Cardiac muscle cell (in vitro differentiated cells and primary cell): ENCODE measurements at places on chromosomes 16 and 17. TPM values are rescaled to one million over a fixed set of nuclear protein-coding genes. Genes with fewer than 3 reads are reported as not detected.
A peak's percentile ranks its signal among the peaks of the same experiment; 100 is the strongest.

The RGS11 gene
- total RNA-seq: 6.6 and 14.8 TPM in 2 replicates

DNA sequence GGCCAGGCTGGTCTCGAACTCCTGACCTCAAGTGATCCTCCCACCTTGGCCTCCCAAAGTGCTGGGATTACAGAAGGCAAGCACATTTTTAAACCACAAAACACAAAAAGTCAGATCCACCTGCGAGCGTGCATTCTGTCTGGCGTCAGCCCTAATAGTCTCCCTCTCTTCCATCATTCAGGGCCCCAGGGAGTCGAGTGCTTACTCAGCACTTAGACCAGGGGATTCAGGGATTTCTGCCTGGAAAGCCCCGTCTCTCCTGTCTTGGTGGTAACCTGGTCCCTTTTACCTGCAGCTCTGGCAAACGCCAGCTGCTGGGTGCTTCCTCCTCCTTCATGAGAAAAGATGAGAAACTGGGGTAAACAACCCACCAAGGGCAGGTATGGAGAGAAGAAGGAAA lies 443.1 kb downstream of the SOX9 start:
- no peaks in the 10 kb centered on the region for H3K36me3 ChIP-seq
- H3K27me3 ChIP-seq: no peaks in the 10 kb centered on the region
- H3K4me1 ChIP-seq: peaks cover 1% of the 10 kb centered on the region

GRCh38 chr16:88456356-88457292 lies 3.5 kb downstream of the ZFPM1 start:
- no peak overlapping the region for H3K4me3 ChIP-seq
- no peaks in the 10 kb centered on the region for H3K27me3 ChIP-seq
- DNase-seq: no peak
- no peak overlapping the region for H3K27ac ChIP-seq
- peaks cover 18% of the 10 kb centered on the region for H3K4me1 ChIP-seq

DNA sequence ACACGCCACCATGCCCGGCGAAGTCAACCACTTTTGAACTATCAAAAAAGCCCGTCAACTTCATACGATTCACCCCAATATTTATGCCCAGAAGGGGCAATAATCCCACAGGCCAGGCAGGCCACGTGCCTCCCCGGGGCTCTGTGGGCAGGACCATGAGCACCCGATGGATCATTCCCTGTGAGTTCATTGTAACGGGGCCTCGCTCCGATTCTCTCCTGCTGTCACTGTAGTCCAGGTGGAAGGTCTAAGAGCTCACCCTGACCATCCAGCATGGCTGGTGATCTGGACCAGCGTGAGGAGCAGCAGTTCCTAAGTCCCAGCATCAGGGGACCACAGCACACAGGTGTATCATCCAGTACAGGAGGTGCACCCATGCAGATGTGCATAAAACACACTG lies 77.5 kb upstream of the DOC2B start:
- no peak overlapping the region for H3K4me3 ChIP-seq
- DNase-seq: no peak
- peaks cover 7% of the 10 kb centered on the region for H3K36me3 ChIP-seq
- H3K27me3 ChIP-seq: no peaks in the 10 kb centered on the region
- peaks cover 2% of the 10 kb centered on the region for H3K4me1 ChIP-seq

GRCh38 chr16:55466209-55466608 lies 12.8 kb upstream of the MMP2 start:
- H3K27ac ChIP-seq: no peak overlapping the region
- no peak overlapping the region for H3K4me3 ChIP-seq
- no peak for DNase-seq
- no peaks in the 10 kb centered on the region for H3K36me3 ChIP-seq
- H3K4me1 ChIP-seq: no peaks in the 10 kb centered on the region

DNA sequence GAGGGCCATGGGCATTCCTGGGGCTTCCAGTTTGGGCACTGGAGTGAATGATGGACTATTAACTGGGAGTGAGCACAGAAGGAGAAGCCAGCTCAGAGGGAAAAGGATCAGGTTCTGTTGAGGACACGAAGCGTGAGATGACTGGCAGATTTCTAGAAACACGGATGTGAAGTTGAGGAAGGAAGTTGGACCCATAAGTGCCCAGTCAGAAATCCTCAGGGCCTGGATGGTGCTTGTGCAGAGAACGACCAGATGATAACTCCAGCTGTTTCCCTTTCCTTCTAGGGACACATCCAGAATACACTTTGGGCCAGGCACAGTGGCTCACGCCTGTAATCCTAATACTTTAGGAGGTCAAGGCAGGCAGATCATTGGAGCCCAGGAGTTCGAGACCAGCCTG lies 23.3 kb upstream of the ANKRD40CL start:
- no peak overlapping the region for H3K27ac ChIP-seq
- H3K4me1 ChIP-seq: no peaks in the 10 kb centered on the region
- no peaks in the 10 kb centered on the region for H3K27me3 ChIP-seq
- no peaks in the 10 kb centered on the region for H3K36me3 ChIP-seq

DNA sequence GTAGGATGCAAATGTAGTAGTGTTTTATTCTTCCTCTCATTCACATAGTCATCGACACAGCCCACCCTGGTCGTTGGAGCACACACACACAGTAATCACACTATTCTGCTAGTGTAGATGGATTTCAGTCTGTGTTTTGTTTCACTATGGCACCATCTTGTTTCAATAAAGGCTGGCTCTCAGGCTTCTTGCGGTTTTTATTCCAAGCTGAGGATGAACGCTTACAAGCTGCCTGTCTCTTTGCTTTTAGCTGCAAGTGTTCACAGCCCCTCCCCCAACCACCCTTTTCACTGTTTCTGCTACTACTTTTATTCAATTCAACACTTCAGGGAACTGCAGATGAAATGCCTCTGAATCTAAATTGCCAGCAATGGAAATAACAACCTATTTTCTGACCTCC lies 140.9 kb upstream of the PMFBP1 start:
- no peaks in the 10 kb centered on the region for H3K4me1 ChIP-seq
- H3K4me3 ChIP-seq: no peak overlapping the region
- H3K27me3 ChIP-seq: no peaks in the 10 kb centered on the region
- peak; percentile 28 for DNase-seq

DNA sequence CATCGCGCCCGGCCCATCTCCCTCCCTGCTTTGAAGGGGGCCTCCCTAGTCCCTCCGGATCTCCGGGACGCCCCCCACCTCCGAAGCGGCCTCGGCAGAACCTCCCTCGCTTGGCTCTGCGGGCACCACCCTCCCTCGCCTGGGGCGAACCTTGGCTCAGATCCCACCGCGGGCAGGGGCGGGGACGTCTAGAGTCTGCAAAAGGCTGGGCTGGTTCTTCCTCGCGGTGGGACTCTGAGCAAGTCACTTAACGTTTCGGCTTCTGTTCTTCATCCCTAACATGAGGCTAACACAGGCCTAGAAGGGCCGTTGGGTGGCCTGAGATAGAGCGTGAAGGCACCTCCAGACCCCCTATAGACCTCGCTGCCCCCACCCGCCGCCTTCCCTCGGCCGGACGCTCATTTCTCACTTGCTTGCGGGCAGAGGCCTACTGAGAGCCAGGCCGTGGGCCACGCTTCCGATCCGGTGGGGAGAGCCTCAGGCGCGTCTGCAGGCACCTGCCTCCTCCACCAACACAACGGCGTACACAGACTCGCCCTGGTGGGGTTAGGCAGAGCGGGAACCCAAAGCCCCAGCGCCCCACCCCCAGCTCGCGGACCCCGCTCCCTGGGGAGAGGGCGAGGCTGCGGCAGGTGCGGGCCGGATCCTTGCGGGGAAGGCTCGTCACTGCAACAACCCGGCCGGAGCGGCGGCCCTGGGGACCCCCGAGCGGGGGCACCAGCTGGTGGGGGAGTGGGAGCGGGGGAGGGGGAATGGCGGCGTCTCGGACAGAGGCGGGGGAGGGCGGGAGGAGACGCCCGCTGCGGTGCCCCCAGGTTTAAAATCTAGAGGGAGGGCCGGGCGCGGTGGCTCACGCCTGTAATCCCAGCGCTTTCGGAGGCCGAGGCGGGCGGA lies 5.4 kb downstream of the MYO1C start:
- peaks cover 9% of the 10 kb centered on the region for H3K4me1 ChIP-seq
- H3K4me3 ChIP-seq: peak overlapping the region; percentile 33
- peaks cover 2% of the 10 kb centered on the region for H3K36me3 ChIP-seq

- H3K4me3 ChIP-seq: no peak overlapping the region
- H3K4me1 ChIP-seq: no peaks in the 10 kb centered on the region
- H3K27me3 ChIP-seq: no peaks in the 10 kb centered on the region
Measured at GRCh38 chr17:78581304-78581703, 4.1 kb upstream of the DNAH17 start.

The IL34 gene
- not detected in 2 replicates for total RNA-seq

DNA sequence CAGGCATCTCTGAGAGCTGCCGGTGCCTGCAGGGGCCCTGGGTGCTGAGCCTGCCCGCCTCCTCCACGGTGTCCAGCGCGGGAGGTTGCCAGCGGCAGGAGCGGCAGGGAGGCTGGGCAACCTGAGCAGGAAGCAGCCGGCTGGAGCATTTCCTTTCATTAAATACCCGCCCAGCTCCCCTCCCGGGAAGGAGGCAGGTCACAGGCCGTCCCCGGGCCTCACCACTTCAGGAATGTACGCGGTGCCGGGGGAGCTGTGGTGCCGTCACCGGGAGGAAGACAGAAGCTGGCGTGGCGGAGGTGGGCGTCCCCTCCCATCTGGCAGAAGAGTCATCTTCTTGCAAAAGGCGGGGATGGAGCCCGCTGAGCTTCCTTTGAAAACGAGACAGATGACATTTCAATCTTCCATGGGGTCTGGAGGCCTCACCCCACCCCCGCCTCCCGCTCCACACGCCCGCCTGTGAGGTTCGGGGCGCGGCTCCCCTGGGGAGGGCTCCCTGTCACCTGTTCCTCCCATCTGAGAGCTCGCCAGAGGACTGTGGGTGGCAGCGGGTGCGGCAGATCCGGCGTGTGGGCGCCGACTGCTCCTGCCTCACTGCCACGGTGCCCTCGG lies 16.0 kb downstream of the SOX8 start:
- H3K36me3 ChIP-seq: no peaks in the 10 kb centered on the region
- peak; percentile 12 for DNase-seq
- peaks cover 4% of the 10 kb centered on the region for H3K27me3 ChIP-seq
- no peaks in the 10 kb centered on the region for H3K4me1 ChIP-seq
- H3K27ac ChIP-seq: no peak overlapping the region

- H3K36me3 ChIP-seq: no peaks in the 10 kb centered on the region
- peak overlapping the region; percentile 80 for H3K27ac ChIP-seq
- H3K4me1 ChIP-seq: peaks cover 42% of the 10 kb centered on the region
- no peaks in the 10 kb centered on the region for H3K27me3 ChIP-seq
- peak; percentile 85 for DNase-seq
Measured at GRCh38 chr16:85157813-85158742, 45.8 kb upstream of the CIBAR2 start.

GRCh38 chr17:36932694-36933511 lies 4.4 kb upstream of the LHX1 start:
- no peak overlapping the region for H3K27ac ChIP-seq
- no peak overlapping the region for H3K4me3 ChIP-seq
- no peak for DNase-seq
- peaks cover 89% of the 10 kb centered on the region for H3K27me3 ChIP-seq
- no peaks in the 10 kb centered on the region for H3K36me3 ChIP-seq

GRCh38 chr16:10554569-10554968 lies 25.8 kb downstream of the EMP2 start:
- no peak for DNase-seq
- no peak overlapping the region for H3K27ac ChIP-seq
- H3K4me3 ChIP-seq: no peak overlapping the region

- H3K36me3 ChIP-seq: no peaks in the 10 kb centered on the region
- no peak overlapping the region for H3K4me3 ChIP-seq
- no peak for DNase-seq
- no peaks in the 10 kb centered on the region for H3K27me3 ChIP-seq
- peaks cover 25% of the 10 kb centered on the region for H3K4me1 ChIP-seq
Measured at GRCh38 chr16:58062821-58063220, 37.3 kb downstream of the MMP15 start.

The LCAT gene
- 11.3 and 13.4 TPM in 2 replicates for total RNA-seq

DNA sequence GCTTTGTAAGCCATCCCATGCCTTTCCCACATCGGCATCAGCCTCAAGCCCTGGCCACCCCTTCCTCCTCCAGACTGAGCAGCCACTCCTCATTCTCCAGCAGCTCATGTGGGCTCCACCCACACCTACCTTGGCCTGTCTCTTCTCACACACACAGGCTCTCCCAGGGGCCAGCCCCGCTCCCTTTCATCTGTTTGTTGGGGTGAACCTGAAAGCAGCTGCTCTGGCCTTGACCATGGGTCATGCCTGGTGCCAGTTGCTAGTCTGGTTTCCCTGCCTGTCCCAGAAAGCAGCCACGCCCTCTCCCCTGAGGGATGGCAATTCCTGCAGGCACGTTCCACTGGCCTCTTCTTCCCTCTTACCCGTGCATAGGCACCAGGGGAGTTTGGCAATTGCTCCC lies 11.4 kb upstream of the TMEM238L start:
- no peaks in the 10 kb centered on the region for H3K4me1 ChIP-seq
- H3K27ac ChIP-seq: no peak overlapping the region
- DNase-seq: no peak

DNA sequence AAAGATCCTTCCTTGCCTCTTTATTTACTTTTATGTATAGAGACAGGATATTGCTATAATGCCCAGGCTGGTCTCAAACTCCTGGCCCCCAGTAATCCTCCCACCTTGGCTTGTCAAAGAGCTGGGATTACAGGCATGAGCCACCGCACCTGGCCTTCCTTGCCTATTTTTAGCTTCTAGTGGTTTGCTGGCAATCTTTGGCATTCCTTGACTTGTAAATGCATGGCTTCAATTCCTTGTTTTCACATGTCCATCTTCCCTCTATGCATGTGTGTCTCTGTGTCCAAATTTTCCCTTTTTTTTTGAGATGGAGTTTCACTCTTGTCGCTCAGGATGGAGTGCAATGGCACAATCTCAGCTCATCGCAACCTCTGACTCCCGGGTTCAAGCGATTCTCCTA lies 22.5 kb downstream of the HEXIM2 start:
- H3K4me3 ChIP-seq: no peak overlapping the region
- no peaks in the 10 kb centered on the region for H3K27me3 ChIP-seq
- H3K27ac ChIP-seq: no peak overlapping the region
- H3K36me3 ChIP-seq: no peaks in the 10 kb centered on the region
- no peak for DNase-seq

GRCh38 chr16:73434621-73435020 lies 386.7 kb upstream of the ZFHX3 start:
- no peaks in the 10 kb centered on the region for H3K27me3 ChIP-seq
- no peaks in the 10 kb centered on the region for H3K36me3 ChIP-seq
- no peak for DNase-seq
- H3K4me1 ChIP-seq: no peaks in the 10 kb centered on the region
